Activated CD4-positive, alpha-beta T cell treated with anti-CD3 and anti-CD28 coated beads, Interleukin-2, amount 10 ng/mL, durations not matched to agents 24 days and 14 days (primary cell): ENCODE measurements at places on chromosomes 5 and 9.
A peak's percentile ranks its signal among the peaks of the same experiment; 100 is the strongest.

GRCh38 chr9:118618849-118619248 lies 750.4 kb downstream of the BRINP1 start:
- H3K4me1 ChIP-seq: no peaks in the 10 kb centered on the region
- no peak overlapping the region for H3K27ac ChIP-seq
- no peaks in the 10 kb centered on the region for H3K27me3 ChIP-seq

DNA sequence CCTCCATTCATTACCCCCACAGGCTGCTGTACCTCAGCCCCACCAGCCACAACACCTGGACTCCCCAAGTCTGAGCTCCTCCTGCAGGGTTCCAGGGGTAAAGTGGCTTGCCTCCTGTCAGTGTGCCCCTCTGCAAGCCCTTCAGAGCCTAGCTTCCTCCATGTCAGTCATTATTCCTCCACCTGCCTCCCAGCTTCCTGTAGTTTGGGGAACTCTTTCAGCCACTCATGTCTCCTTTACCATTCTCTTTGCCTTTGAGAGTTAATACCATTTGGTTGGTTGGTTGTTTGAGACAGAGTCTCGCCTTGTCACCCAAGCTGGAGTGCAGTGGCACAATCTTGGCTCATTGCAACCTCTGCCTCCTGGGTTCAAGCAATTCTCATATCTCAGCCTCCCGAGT lies 36.2 kb downstream of the IRF1 start:
- no peak for DNase-seq
- no peaks in the 10 kb centered on the region for H3K27me3 ChIP-seq
- H3K4me1 ChIP-seq: peaks cover 65% of the 10 kb centered on the region
- no peak overlapping the region for H3K4me3 ChIP-seq
- peak overlapping the region; percentile 5 for H3K27ac ChIP-seq

GRCh38 chr9:118721923-118722322 lies 647.3 kb downstream of the BRINP1 start:
- H3K4me1 ChIP-seq: no peaks in the 10 kb centered on the region
- DNase-seq: no peak
- no peaks in the 10 kb centered on the region for H3K27me3 ChIP-seq
- no peak overlapping the region for H3K4me3 ChIP-seq

GRCh38 chr9:110949081-110949480 lies 89.2 kb downstream of the LPAR1 start:
- no peaks in the 10 kb centered on the region for H3K36me3 ChIP-seq
- no peak overlapping the region for H3K27ac ChIP-seq
- H3K4me3 ChIP-seq: no peak overlapping the region
- no peaks in the 10 kb centered on the region for H3K27me3 ChIP-seq
- no peak for DNase-seq

DNA sequence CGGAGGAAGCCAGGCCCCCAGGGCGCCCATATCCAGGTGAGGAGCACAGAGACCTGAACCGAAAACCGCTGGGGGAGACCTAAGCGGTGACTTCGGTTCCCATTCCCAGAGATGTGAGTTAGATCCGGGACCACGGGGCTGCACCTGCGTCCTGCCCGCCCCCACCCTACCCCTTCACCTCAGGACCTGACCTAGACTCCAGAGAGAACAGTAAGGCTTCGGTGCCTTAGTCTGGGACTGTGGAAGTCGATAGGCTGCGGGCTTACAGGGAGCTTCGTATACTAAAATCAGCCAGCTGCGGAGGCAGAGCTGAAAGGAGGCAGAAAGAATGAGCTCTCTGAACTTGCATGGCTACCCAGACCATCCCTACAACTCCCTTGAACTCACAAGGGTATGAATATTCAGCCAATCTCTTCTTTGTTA lies 518 bp upstream of the FAM13B start:
- peaks cover 2% of the 10 kb centered on the region for H3K36me3 ChIP-seq
- H3K27me3 ChIP-seq: no peaks in the 10 kb centered on the region
- H3K4me1 ChIP-seq: peaks cover 39% of the 10 kb centered on the region
- peak overlapping the region; percentile 96 for H3K27ac ChIP-seq
- no peak for DNase-seq

GRCh38 chr5:65903581-65903980 lies 22.8 kb upstream of the ERBIN start:
- no peaks in the 10 kb centered on the region for H3K4me1 ChIP-seq
- H3K27ac ChIP-seq: no peak overlapping the region
- no peaks in the 10 kb centered on the region for H3K36me3 ChIP-seq
- no peak overlapping the region for H3K4me3 ChIP-seq

DNA sequence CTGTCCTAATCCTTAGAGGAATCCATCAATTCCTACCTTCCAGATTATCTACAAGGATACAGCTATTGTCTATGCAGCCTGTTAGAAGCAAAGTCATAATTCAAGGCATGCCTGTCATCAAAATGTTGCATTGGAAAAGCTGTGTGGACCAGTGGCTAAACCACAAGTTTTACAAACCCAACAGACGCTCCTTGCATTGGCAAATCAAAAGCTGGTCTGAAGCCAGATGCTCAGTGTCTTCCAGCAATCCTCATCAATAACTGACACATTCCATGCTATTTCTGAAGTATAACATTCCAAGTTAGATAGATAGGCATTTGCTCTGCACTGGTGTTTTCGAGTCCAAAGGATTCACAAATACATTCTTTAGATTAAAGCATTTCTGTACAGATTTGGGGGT lies 213.6 kb downstream of the EBF1 start:
- H3K4me3 ChIP-seq: no peak overlapping the region
- H3K27ac ChIP-seq: no peak overlapping the region
- no peaks in the 10 kb centered on the region for H3K4me1 ChIP-seq
- H3K27me3 ChIP-seq: peaks cover 9% of the 10 kb centered on the region
- no peaks in the 10 kb centered on the region for H3K36me3 ChIP-seq

GRCh38 chr5:14451871-14452270 lies 129.7 kb upstream of the OTULINL start:
- no peaks in the 10 kb centered on the region for H3K27me3 ChIP-seq
- H3K4me3 ChIP-seq: no peak overlapping the region
- H3K36me3 ChIP-seq: no peaks in the 10 kb centered on the region
- no peaks in the 10 kb centered on the region for H3K4me1 ChIP-seq

- H3K27me3 ChIP-seq: peaks cover 17% of the 10 kb centered on the region
- no peaks in the 10 kb centered on the region for H3K36me3 ChIP-seq
- DNase-seq: no peak
- no peak overlapping the region for H3K27ac ChIP-seq
- peaks cover 29% of the 10 kb centered on the region for H3K4me1 ChIP-seq
Measured at GRCh38 chr9:87713988-87714330, 12.0 kb upstream of the CTSL start.

DNA sequence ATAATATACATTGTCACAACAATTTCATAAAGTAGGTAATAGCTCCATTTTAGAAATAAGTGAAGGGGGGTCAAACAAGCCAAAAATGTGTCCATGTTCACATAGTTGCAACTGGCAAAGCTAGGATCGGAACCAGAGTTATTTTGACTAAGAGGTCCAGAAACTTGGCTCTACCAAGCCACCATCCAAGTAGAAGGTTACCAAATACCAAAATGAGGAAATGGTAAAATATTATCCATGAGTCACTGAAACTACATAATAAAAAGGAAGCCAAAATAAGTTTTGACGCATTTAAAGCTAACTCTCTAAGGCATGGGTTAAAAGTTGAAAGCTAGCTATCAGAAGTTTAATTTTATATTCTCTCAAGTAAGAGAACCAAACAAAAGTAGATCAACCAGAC lies 886.9 kb upstream of the DMAC1 start:
- no peak overlapping the region for H3K27ac ChIP-seq
- no peaks in the 10 kb centered on the region for H3K27me3 ChIP-seq
- H3K4me3 ChIP-seq: no peak overlapping the region
- no peaks in the 10 kb centered on the region for H3K36me3 ChIP-seq
- DNase-seq: no peak

- peaks cover 16% of the 10 kb centered on the region for H3K4me1 ChIP-seq
- peak overlapping the region; percentile 79 for H3K4me3 ChIP-seq
- peaks cover 64% of the 10 kb centered on the region for H3K27me3 ChIP-seq
- DNase-seq: no peak
Measured at GRCh38 chr9:14312719-14313377, 1.1 kb downstream of the NFIB start.

GRCh38 chr9:94625835-94626234 lies 13.5 kb downstream of the FBP1 start:
- H3K4me3 ChIP-seq: no peak overlapping the region
- H3K27me3 ChIP-seq: no peaks in the 10 kb centered on the region
- no peaks in the 10 kb centered on the region for H3K4me1 ChIP-seq
- DNase-seq: no peak

DNA sequence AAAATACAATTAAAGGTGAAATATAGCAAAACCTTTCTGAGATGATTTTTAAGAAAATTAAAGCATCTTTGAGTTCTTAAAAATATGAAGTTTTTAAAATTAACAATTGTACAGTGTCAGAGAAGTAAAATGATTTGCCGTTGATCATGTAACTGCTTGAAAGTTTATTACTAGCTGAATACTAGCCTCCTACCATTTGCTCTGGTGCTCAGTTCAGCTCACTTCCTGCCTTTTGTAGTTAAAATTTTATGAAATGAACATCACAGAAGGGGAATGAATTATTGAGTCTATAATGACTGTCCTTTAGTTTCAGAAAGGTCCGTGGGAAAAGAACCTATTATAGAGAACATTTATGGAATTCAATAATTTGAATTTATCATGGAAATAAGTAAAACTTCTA lies 9.7 kb downstream of the YTHDC2 start:
- no peak for DNase-seq
- H3K4me3 ChIP-seq: no peak overlapping the region
- peaks cover 24% of the 10 kb centered on the region for H3K36me3 ChIP-seq
- H3K4me1 ChIP-seq: peaks cover 23% of the 10 kb centered on the region
- H3K27ac ChIP-seq: no peak overlapping the region

DNA sequence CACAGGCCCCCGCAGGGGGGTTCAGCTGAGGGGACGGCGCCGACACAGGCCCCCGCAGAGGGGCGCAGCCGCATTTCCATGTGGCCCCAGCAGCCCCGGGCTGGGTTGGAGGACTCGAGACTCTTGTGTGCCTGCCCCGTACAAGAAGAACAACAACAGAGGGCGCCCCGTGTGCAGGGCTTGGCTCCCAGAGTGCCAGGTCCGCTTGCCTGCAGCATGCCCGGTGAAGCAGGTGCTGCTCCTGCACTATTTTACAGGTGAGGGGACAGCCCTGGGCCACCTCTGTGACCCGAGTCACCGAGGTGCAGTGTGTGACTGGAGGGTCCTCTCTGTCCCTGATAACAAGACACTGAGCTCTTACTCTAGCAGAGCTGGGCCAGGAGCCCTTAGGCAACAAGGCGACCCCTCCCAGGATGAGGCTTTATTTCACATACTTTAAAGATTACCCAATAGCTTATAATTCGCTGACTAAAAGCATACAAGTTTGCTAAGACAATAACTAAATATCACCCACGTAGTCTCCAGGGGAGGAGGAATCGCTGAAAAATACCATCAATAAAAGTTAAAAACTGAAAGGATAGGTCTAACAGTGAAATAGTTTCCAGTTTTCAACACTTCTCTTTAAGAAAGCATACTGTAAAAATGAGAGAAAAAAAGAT lies 41.7 kb upstream of the SLC9A3 start:
- no peaks in the 10 kb centered on the region for H3K36me3 ChIP-seq
- H3K4me1 ChIP-seq: no peaks in the 10 kb centered on the region
- H3K4me3 ChIP-seq: no peak overlapping the region
- H3K27ac ChIP-seq: no peak overlapping the region
- peaks cover 12% of the 10 kb centered on the region for H3K27me3 ChIP-seq
- no peak for DNase-seq

DNA sequence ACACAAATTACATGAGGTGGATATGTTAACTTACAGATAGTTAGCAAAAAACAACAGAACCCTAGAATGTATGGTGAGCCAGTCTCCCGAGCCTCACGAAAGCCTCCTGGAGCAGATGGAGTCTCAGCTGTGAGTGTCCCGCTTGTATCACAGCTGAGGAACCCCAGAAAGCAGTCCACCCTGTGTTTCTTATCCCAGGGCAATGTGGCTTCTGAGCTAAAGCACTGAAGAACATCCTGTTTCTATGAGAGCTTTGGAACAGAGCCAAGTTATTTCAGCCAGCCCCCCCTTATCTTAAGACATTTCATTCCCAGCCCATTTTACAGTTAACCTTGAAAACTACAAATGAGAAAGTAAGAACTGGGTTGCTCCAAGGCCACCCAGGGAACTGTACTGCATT lies 1220.9 kb upstream of the CDH6 start:
- no peak overlapping the region for H3K4me3 ChIP-seq
- no peak for DNase-seq
- H3K4me1 ChIP-seq: no peaks in the 10 kb centered on the region
- no peak overlapping the region for H3K27ac ChIP-seq
- no peaks in the 10 kb centered on the region for H3K36me3 ChIP-seq

DNA sequence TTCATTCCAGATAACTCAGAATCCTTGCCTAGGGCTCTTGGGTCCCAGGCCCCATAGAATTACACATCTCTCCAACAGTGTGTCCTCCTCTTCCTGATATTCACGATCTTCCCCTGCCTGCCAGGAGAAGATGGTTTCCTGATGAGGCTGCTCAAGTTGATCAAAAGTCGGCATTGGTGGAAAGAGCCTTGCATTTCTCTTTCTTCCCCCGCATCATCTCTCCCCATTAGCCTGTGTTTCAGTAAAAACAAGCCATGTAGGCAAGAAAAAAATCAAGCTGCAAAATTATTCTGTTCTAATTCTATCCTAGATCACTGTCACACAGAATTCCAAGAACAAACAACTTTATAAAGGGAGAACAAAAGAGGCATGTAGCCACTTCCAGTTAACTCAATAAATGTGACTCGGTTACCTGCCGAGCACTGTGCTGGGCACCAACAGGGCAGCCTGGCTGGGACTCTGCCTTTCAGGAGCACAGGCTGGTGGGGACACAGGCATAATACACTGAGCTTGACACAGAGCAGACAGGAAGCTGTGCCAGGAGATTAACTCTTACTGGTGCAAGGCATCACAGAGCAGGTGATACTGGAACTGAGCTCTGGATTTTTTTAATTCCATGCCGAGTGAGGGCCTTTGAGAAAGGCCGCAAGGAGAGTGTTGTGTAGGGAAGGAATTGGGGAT lies 25.6 kb downstream of the TMOD1 start:
- no peak for DNase-seq
- no peak overlapping the region for H3K27ac ChIP-seq
- no peak overlapping the region for H3K4me3 ChIP-seq
- H3K27me3 ChIP-seq: no peaks in the 10 kb centered on the region
- no peaks in the 10 kb centered on the region for H3K36me3 ChIP-seq

- H3K27ac ChIP-seq: no peak overlapping the region
- no peaks in the 10 kb centered on the region for H3K36me3 ChIP-seq
- H3K4me3 ChIP-seq: no peak overlapping the region
- H3K4me1 ChIP-seq: no peaks in the 10 kb centered on the region
Measured at GRCh38 chr5:107771926-107772325, 101.2 kb upstream of the EFNA5 start.

DNA sequence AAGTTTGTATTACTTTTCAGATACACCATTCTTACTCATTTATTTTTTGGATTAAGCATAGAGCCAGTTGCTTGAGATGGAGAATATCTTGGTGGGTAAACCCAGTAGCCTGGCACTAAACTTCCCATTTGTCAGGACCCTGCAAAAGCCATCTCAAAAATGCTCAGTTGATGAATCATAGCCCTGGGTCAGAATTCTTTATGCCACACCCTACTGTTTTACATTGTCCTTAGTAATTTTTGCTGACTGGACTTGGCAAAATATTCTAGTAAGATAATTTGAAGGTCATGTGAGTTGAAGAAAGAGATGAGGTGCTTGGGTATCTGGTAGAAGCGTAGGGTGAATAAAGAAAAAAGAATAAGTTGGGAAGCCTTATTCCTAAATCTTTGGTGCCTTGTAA lies 50.7 kb downstream of the C7 start:
- H3K4me1 ChIP-seq: no peaks in the 10 kb centered on the region
- no peaks in the 10 kb centered on the region for H3K27me3 ChIP-seq
- H3K4me3 ChIP-seq: no peak overlapping the region
- no peak for DNase-seq
- no peaks in the 10 kb centered on the region for H3K36me3 ChIP-seq
- no peak overlapping the region for H3K27ac ChIP-seq
